NCI-H226 (cell line): ENCODE measurements at places on chromosomes 16 and 17.

DNA sequence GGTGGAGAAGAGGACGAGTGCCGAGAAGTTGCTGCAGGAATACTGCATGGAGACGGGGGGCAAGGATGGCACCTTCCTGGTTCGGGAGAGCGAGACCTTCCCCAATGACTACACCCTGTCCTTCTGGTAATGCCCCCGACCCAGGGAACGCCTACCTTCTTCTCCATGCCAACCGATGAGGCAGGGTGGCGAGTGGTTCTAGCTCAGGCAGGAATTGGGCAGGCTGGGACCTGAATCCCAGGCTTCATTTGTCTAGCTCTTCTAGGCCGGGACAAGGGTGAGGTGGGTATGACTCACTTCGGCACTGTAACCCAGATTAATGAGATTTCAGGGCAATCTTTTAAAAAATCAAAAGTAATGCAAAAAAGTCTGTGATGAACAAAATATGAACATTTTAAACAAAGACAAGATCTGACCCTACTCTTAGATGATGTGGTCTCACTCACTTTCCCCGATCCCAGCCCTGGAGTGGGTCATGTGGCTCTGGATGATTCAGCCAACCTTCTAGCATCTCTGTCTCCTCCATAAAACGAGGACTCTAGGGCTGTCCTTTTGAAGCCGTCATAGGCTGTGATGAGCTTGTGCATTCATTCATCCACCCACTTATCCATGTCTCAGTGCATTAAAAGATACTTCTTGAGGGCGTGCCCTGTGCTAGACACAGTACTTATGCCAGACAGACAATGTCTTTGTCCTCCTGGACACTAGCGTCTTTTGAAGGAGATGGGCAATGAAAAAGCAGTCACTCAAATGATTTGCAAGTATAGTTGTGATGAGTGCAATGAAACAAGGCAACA, 102.6 kb downstream of the SDR42E1 start:
- no peak for DNase-seq

DNA sequence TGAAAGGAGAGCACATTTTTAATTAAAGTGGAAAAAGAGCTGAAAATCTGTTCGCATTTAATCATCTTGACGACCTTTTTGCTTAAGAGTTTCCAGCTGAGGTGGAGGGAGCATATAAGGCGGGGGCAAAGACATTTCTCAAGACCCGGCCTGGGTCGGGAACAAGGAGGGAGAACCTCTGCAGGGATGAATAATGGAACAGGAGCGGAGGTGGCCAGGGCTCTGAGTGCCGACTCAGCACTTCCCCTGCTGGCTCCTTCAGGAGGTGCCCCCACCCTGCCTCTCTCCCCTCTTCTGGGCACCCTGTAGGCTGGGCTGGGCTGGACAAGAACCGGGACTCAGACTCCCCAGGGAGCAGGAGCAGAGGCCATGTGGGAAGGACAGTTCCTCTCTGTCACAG, 7.9 kb upstream of the NGFR start:
- DNase-seq, result no peak

GRCh38 chr17:69437475-69437874, 23.0 kb downstream of the MAP2K6 start:
- DNase-seq, result no peak

DNA sequence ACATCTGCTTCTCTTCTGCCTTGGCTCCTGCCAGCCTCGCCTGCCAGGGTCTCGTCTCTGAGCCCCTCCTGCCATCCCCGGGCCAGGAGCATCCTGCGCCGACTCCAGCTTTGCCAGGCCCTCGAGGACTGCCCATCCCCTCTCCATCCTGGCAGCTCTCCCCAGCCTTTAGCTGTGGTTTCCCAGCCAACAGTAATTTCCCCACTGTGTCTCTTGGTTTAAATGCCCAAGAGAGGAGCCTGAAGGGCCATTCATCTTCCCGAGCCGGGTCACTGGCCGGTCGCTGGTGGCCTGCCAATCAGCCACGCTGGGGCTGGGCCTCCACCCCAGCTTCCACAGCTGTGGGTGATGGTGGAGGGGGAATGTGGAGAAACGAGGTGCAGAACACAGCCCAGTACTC, 47.8 kb downstream of the MRC2 start:
- DNase-seq, result no peak

DNA sequence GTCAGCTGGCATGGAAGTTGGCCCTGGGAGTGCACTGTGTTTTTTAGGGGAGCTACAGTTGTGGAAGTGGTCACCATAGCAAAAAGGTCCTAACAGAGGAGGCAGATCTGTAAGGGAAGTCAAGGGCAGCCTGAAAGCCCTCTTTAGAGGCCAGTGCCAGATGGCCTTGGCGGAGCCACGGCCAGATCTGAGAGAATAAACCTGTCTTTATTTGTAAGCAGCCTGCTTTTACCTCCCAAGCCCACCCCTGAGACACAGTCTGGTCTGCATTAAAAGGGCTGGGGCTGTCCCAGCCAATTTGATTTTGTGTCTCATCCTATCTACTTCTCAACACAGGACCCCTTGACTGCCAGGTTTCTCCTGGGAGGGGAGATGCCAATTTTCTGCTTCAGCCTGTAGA, 51.0 kb upstream of the NOL11 start:
- no peak for DNase-seq

DNA sequence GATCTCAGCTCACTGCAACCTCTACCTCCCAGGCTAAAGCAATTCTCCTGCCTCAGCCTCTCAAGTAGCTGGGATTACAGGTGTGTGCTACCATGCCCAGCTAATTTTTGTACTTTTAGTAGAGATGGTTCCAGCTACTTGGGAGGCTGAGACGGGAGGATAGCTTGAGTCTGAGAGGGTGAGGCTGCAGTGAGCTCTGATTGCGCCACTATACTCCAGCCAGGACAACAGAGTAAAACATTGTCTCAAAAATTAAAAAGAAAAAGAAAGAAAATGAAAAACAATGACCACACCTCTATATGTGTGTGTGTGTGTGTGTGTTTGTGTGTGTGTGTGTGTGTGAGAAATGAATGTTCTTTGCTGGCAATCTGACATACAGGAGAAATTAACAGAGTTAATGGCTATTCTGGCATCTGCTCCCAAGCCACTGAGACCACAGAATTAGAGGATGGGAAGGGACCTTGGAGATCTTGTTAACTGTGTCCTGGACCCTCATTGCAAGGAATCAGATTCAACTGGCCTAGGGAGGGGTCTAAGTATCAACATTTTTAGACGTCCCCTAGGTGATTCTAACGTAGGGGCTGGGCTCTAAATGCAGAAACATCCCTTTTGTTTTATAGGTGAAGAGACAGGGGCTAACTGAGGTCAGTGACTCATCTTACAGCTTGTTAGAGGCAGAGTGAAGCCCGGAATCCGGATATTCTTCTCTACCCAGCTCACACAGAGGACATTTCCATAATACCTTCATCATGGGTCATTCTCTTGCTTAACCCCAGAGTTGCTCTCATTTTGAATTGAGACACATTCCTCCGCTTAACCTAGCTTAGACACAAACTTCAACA, 16.4 kb upstream of the MARCHF10 start:
- DNase-seq, result peak; percentile 90

- no peak for DNase-seq
Measured at GRCh38 chr16:63789603-63790002, 1332.3 kb downstream of the CDH11 start.

DNA sequence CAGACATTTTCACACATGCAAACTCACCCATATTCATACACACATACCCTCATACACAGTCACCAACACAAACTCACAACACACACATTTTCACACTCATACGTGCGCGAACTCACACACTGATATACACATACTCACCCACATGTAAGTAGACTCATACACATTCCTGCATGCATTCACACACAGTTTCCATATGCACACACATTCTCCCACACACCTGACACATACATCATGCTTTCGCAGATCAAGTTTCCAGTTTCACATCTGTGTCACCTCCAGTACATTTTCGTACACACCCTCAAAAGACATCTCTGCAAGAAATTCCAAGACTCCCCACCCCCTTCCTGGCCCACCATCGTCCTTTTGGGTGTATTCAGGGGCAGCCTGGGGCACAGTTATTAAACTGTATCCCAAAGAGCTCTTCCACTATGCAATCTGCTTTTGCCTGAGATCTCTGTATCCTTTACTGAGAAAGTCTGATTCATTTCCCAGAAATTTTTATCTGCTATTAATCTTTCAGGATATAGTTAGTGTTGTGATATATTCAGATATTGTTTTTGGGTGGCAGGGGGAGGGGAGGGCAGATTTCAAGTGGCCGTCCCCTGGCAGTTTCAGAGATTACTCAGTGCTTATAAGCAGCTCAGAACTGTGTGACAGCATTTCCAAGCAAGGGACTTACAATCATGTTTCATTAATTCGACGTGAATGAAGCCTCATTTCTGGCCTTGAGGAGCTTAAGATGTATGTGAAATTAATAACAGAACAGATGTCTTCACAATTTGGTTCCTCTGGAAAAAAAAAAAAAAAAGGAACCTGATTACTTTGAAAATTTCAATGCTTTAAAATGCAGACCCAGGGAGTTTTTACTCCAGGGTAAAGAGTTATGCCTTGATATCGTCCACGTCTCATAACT, 35.3 kb upstream of the MMP2 start:
- DNase-seq, result no peak

GRCh38 chr17:65108152-65108551, 29.0 kb upstream of the RGS9 start:
- no peak for DNase-seq

DNA sequence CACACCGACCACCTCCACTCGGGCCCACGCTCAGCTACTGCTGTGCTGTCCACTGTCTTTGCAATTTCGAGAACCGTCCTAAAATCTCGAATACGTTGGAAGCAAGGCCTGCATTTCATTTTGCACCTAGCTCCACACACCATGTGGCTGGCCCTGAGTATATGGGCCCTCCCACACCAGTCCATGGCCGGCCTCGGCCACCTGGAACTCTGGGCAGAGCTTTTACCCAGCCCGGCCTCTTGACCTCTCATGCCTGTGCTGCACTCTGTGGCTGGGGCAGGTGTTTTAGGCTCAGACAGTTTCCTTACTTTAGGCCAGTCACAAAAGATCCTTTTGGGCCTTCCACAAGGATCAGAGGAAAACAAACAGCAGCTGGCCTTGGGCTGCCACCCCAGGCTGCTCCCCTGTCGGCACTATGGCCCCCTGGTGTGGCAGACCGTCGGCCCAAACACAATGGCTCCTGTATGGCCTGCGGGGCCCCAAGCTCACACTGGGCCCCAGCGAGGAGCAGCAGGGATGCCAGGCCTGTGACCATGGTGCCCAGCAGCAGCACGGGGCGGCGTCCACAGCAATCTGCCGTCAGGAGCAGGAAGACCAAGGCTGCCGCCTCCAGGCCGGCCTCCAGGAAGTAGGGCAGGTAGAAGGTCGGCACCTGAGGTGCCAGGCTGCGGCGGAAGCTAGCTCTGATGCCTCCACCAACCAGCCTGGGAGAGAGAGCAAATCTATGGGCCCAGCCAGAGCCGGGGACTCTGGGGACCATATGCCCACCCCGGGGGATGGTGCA, 2.5 kb downstream of the SLC22A31 start:
- no peak for DNase-seq

DNA sequence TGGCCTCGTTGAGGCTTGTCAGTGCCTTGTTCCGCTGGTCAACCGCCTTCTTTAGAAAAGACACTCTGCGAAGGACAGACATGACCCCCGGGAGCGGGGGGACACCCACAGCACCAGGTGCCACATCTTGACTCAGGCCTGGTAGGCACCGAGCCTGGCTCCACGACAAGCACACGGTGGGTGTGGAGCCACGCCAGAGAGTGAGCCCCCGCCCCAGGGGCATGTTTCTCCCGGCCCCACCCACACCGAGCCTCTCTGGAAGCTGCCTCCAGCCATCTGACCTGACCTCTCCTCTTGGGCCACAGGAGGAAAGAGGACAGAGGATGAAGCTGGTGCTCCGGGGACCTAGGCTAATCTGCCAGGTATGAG, 4.6 kb downstream of the FAAP100 start:
- no peak for DNase-seq

DNA sequence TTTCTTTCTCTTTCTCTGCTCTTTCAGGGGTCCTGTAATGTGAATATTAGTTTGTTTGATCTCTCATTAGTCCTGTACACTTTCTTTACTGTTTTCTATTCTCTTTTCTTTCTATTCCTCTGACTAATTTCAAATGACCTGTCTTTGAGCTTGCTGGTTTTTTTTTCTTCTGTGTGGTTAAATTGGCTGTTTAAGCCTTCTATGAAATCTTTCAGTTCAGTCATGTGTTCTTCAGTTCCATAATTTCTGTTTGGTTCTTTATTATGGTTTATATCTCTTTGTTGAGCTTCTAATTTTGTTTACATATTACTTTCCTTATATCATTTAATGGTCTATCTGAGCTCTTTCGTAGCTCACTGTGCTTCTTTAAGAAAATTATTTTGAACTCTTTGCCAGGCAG, 31.3 kb upstream of the NKD1 start:
- DNase-seq, result no peak

DNA sequence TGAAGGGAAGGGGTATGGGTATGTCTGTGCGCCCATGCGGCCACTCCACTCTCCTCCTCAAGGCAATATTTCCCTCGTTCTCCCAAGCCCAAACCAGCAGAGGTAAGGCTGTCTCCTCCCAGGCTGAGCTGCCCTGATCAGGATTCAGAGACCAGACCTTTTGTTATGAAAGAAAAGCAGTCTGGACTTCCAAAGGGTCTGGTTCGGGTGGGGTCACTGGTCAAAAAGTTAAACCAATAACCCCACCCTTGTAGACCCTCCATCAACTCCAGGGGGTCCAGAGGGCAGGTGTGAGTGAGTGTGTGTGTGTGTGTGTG, 5.7 kb upstream of the DLX4 start:
- no peak for DNase-seq

DNA sequence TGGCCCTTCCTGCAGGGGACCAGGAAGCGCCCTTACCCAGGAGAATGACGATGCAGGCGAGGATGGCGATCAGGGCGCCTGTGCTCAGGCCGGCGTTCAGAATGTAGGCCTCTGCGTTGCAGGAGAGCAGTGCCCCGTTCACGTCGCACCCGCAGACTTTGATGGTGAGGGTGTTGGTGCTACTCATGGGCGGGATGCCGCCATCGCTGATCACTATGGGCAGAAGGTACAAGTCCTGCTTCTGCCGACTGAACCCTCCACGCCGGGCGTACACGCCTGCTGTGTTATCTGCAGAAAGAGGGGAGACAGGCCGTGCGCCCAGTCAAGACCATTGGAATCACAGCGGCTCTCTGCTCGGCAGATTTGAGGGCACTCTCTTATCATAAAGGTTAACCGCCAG, 171.1 kb downstream of the CDH11 start:
- no peak for DNase-seq

DNA sequence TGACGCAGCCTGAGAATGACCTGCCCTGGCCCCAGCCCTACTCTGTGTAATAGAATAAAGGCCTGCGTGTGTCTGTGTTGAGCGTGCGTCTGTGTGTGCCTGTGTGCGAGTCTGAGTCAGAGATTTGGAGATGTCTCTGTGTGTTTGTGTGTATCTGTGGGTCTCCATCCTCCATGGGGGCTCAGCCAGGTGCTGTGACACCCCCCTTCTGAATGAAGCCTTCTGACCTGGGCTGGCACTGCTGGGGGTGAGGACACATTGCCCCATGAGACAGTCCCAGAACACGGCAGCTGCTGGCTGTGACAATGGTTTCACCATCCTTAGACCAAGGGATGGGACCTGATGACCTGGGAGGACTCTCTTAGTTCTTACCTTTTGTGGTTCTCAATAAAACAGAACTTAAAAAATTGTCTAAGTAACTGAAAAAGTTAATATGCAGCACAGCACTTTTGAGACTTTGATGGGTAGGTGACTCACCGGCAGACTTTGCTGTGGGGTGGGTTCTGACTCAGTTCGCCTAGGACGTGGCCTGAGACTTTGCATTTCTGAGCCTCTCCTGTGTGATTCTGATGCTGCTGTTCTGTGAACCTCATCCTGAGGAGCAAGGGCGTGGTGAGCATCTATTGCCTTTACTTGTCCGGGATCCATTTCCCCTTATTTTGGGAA, 5.7 kb downstream of the LAT start:
- DNase-seq, result no peak

- DNase-seq, result no peak
Measured at GRCh38 chr17:66983414-66984021, 19.0 kb downstream of the CACNG4 start.
